Activated T-cell treated with anti-CD3 and anti-CD28 coated beads, Interleukin-2, amount 50 U/mL, for 72 hours (primary cell): ENCODE measurements at places on chromosomes 3 and 15. TPM values are rescaled to one million over a fixed set of nuclear protein-coding genes. Genes with fewer than 3 reads are reported as not detected.

Gene AMT
- 7.4 TPM for total RNA-seq

Gene THRB
- not detected for total RNA-seq

Gene STRIT1
- not detected for total RNA-seq

Gene DPPA2
- total RNA-seq = not detected

Gene PTX3
- total RNA-seq = 0.65 TPM

DNA sequence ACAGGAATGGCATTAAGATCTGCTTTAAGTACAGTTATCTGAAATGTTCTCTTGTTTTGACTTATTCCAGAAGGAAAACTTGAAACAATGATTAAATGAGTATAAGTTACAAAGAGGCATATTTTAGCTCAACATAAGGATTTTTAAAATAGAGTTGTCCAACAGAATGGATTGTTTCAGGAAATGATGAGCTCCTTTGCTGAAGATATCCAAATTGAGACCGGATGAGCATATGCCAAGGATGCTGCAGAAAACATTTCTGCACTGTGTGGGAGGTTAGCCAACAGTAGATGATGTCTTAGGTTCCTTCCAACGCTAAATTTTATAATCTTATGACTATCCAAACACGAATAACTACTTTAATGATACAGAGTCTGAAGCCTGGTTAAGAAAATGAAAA, 226.5 kb upstream of the NANOGP8 start:
- no peak overlapping the region for H3K4me3 ChIP-seq
- no peak overlapping the region for H3K27ac ChIP-seq
- H3K27me3 ChIP-seq = no peaks in the 10 kb centered on the region
- no peaks in the 10 kb centered on the region for H3K36me3 ChIP-seq

DNA sequence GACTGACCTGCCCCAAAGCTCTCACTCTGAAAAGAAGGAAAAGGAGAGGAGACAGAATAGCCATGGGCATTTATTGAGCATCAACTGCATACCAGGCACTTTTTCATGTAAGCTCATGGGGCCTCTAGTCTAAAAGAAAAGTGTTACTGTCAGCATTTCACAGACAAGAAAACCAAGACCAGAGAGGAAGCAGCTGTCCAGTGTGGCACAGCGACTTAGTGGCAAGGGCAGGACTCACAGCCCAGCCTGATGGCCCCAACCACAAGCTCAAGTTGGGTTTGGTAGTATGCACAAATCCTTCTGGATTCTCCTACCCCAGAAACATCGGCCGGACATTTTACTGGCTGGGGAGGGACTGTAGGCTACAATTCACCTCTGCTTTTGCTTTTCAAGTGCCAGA, 5.8 kb downstream of the EFCC1 start:
- H3K27me3 ChIP-seq = peaks cover 24% of the 10 kb centered on the region
- peaks cover 23% of the 10 kb centered on the region for H3K4me1 ChIP-seq
- no peak overlapping the region for H3K4me3 ChIP-seq
- no peak for DNase-seq
- H3K36me3 ChIP-seq = no peaks in the 10 kb centered on the region

DNA sequence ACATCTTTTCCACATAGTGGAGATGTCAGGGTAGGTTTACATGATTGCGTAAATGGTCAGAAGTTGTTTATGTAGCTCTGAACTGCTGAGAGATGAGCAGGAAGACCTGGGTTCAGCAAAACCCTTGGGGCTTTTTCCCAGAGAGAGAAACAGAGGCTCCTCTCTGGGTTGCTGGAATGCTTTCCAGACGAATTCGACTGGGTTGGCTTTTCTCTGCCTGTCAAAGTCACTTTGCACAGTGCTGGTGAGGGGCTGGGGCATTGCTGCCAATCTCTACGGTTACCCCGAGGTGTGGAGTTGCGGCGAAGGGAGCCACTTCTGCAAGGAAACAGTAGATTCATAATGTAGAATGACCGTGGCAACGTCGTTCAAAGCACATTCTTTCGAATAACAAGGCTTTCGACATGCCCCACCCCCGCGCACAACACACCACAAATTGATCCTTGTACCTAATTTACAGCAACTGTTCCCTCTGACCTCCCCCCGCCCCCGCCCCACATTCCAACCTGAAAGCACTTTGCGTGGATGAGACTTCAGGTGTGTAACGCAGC, 950 bp upstream of the CNTN4 start:
- peak overlapping the region; percentile 36 for H3K4me3 ChIP-seq
- peaks cover 2% of the 10 kb centered on the region for H3K36me3 ChIP-seq
- H3K27ac ChIP-seq = no peak overlapping the region
- no peak for DNase-seq

DNA sequence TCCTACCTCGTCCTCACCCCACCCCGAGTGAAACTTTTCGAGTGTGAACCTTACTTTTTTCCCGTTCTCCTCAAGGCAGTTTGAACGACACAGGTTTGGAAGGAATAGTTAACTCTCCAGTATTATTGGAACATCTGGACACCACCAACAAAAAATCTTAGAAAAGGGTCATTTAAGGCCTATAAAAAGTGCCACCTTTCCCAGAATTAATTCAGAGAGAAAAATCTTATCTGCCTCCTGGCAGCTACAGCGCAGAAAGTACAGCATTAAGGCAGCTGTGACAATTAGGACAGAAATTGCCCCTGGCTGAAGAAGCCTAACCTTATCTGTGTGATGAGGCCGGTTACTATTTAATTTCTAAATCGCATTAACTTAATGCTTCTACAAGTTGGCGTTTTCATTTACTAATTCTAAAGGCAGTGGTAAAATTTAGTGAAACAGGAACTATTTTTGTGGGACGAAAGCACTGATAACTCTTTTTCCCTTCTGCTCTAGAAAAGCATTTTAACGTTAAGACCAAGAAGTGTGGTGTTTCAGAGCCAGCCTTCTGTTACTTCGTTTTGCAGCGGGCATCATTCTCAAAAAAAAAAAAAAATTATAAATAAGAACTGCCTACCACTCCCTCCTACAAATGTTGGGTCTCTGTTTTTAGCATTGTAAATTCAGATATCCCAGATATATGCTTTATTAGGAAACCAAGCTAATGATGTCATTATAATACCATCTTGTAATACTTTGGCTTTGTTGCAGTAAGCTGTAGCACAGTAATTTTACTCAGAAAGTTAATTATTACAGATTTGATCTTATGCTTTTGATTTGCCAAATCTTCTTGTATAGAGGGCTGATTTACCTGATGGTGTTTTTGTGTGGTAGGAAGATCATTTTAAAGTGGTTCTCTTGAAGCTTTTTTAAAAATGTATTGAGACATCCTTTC, 1.4 kb downstream of the ATP11B start:
- peak overlapping the region; percentile 89 for H3K4me3 ChIP-seq
- peaks cover 10% of the 10 kb centered on the region for H3K36me3 ChIP-seq
- H3K27me3 ChIP-seq = no peaks in the 10 kb centered on the region
- no peak for DNase-seq
- H3K4me1 ChIP-seq = peaks cover 25% of the 10 kb centered on the region

GRCh38 chr3:37527361-37527760, 334.3 kb upstream of the CTDSPL start:
- no peaks in the 10 kb centered on the region for H3K4me1 ChIP-seq
- H3K36me3 ChIP-seq = no peaks in the 10 kb centered on the region
- H3K27ac ChIP-seq = no peak overlapping the region
- H3K4me3 ChIP-seq = no peak overlapping the region
- no peaks in the 10 kb centered on the region for H3K27me3 ChIP-seq

- no peak overlapping the region for H3K4me3 ChIP-seq
- H3K27ac ChIP-seq = no peak overlapping the region
- H3K36me3 ChIP-seq = no peaks in the 10 kb centered on the region
- H3K4me1 ChIP-seq = no peaks in the 10 kb centered on the region
- DNase-seq = no peak
These were observed 20.2 kb upstream of the IMPG2 start for GRCh38 chr3:101340591-101340990.
